ENCODE measurements at places on chromosomes 11 and 22.
A peak's percentile ranks its signal among the peaks of the same experiment; 100 is the strongest.

- no peak for DNase-seq
Measured at GRCh38 chr11:38182126-38182866, 1584.3 kb upstream of the RAG2 start.

DNA sequence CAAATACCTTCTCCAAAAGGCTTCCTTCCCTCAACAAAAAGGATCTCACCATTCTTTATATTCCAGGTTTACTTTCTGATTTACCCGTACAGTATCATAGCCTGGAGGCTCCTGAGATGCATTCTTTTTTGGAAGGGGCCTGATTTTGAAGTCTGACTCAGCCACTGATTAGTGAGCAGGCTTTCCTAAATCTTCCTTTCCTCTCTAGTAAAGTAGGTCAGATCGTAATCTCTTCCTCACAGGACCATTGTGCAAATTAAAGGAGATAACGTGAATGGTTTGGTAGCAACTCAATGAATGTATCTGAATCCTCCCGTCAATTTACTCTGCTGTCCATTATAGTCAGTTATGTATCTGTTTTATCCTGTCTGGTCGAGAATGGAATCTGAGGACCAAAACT is 227.7 kb upstream of the ANO5 start:
- no peak for DNase-seq

DNA sequence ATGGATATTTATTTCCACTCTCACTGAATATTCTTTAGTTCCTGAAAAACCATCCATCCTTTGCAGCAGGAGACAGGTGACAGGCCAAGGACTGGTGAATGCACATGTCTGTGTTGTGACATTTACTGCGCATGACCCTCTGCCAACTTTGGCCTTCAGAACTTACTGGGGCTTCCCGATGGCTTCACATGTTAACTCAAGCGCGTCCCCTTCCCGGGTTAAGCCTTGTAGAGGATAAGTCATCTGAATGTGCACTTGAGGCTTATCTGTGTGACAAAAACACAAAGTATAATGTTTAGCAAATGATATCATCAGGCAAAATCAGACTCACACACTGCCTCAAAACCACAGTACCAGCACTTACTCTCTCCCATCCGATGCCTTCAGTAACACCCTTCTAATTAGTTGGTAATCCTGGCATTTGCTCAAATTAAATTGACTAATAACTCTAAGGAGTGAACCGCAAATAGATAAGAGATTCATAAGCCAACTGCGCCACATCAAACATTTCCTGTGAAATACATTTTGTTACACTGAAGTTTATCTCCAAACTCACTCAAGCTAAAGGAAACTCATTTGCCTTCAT is 286.4 kb downstream of the CADM1 start:
- DNase-seq, result no peak

DNA sequence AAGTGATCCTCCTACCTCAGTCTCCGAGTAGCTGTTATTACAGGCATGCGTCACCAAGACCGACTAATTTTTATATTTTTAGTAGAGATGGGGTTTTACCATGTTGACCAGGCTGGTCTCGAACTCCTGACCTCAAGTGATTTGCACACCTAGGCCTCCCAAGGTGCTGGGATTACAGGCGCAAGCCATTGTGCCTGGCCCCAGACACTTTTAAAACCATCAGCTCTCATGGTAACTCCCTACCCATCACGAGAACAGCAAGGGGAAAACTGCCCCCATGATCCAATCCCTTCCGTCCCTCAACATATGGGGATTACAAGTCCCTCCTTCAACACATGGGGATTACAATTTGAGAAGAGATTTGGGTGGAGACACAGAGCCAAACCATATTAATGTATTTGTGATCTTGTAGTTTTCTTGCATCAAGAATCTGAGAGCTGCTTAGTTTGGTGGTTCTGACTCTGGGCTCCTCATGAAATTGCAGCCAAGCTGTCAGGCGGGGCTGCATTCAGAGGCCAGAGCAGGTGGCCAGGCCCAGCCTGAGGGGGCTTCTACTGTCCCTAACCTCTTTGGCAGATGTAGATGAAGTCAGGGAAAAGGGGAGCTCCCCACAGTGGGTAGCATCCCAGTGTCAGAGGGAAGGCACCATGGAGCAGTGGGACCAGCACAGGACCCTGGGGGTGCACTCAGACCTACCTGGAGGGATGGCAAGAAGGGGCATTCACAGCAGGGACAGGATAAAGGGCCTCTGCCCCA is 31.2 kb upstream of the PRAME start:
- no peak for DNase-seq

- no peak for DNase-seq
Measured at GRCh38 chr11:68077617-68078582, 39.1 kb downstream of the TCIRG1 start.

DNA sequence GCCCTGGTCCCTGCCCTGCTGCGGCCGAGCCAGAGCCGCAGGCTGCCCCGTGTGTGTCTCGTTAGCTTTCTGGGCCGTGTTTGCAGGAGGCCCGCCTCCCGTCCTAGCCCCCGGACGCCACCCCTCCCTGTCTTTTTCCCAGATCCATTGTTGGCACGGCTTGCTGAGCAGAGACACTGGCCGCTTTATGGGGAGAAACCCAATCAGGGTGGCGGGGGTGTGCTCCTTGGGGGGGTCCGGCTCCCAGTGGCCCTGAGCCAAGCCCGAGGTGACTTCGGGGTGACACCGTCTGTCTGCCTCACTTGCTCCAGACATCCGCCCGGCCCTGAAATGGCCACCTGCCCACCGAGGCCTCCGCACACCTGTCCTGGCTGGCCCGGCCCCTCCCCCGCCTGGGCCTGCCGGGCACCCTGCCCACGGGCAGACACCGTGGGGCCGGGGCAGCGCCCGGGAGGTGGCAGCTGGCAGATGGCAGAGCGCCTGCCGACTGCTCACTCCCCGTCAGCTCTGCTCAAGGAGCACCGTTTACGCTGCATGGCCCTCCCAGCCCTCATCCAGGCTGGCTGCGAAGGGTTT is 43.1 kb upstream of the PPARA start:
- no peak for DNase-seq

GRCh38 chr22:41366323-41367029 is 15.3 kb upstream of the TEF start:
- DNase-seq, result no peak

- peak; percentile 11 for DNase-seq
Measured at GRCh38 chr22:31637447-31637890, 24.5 kb downstream of the PISD start.

DNA sequence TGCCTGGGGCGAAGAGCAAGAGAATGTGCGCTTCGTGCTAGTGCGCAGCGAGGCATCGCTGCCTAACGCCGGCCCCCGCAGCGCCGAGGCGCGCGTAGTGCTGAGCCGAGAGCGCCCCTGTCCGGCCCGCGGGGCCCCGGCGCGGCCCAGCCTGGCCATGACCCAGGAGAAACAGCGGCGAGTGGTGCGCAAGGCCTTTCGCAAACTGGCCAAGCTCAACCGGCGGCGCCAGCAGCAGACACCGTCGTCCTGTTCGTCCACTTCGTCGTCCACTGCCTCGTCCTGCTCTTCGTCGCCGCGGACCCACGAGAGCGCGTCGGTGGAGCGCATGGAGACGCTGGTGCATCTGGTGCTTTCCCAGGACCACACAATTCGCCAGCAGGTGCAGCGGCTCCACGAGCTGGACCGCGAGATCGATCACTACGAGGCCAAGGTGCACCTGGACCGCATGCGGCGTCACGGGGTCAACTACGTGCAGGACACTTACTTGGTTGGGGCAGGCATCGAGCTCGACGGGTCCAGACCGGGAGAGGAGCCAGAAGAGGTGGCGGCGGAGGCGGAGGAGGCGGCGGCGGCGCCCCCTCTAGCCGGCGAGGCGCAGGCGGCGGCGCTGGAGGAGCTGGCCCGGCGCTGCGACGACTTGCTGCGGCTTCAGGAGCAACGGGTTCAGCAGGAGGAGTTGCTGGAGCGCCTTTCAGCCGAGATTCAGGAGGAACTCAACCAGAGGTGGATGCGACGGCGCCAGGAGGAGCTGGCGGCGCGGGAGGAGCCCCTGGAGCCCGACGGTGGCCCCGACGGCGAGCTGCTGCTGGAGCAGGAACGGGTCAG is 1.0 kb downstream of the RASSF10 start:
- DNase-seq, result peak; percentile 51

DNA sequence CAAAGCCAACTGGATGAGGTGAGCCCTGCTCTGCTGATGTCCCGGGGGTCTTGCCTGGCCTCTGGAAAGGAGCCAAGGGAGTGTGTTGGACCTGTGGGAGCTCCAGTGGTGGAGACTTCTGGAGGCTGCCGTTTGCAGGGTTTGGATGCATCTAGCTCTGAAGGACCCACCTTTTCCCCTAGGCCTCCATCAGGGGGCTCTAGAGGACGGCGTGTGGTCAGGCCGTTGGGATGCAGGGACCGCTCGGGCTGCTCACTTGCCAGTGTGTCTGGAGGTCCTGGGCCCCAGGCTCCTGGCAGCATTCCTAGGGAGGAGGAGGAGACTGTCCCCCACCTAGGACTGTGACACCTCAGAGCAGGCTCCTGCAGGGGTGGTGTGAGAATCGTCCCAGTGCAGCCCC is 58.3 kb downstream of the PRDM11 start:
- peak; percentile 60 for DNase-seq

DNA sequence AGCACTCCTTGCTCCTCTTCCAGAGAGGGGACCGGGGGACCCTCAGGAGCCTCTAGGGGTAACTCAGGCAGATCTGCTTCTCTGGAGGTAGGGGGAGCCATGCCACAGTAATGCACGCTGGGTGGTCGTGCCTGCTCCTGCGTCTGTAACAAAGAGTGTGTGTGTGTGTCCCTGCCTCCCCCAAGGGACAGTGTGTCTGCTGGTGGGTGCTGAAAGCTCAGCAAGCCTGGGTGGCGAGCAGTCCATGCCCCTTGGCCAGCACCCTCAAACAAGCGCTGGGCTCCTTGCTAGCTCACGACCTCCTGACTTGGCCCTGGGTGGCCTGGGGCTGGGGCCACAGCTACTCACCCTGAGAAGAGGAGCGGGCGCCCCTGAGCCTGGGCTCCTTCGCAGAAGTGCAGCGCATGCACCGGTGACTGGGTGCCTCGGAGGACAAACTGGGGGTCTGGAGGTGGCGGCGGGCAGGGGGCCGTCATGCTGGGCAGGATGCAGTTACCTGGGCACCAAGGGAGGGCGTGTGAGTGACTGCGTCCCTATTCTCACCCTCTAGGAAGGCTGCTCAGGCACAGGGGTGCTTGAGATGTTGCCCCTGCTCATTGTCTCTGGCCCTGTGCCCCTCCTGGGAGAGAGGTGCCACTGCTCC is 33.7 kb downstream of the GNB1L start:
- peak; percentile 60 for DNase-seq

GRCh38 chr11:69234740-69235710 is 58.9 kb upstream of the MYEOV start:
- no peak for DNase-seq

GRCh38 chr11:116225784-116226585 is 546.8 kb downstream of the BUD13 start:
- DNase-seq, result no peak

DNA sequence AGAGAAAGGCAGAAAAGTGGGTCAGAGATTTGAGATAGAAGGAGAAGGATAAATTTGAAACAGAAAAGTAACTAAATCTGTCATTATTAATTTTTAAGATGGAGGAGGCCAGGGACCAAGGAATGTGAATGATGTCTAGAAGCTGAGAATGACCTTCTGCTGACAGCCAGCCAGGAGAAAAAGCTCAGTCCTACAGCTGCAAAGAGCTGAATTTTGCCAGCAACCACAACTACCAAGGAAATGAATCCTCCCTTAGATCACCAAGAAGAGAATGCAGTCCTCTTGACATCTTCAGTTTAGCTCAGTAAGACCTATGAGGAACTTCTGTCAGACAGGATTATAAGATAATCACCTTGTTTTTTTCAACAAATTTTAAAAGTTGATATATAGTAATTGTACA is 538.2 kb downstream of the LRRC4C start:
- DNase-seq, result no peak

GRCh38 chr11:71089571-71089970 is 162.8 kb downstream of the SHANK2 start:
- no peak for DNase-seq

DNA sequence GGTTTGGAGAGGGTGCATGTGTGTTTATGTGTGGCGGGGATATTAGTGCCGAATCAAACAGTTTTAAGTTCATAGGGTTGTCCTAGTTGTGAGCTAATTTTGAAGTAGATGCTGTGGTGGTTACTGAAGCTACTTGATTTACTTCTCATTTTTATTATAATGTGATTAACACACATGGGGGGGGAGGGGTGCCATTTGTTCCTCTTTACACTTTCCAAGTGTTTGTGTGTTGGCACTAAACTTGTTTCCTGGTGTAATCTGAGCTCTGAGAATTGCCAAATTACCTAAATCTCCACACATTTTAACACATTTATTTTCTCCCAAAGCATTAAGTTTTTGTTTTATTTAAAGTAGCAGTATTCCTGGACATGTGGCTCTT is 60.1 kb downstream of the ZNRF3 start:
- no peak for DNase-seq

GRCh38 chr11:78806214-78807004 is 231.7 kb upstream of the NARS2 start:
- no peak for DNase-seq

- no peak for DNase-seq
Measured at GRCh38 chr11:16759857-16760508, 21.5 kb downstream of the C11orf58 start.

DNA sequence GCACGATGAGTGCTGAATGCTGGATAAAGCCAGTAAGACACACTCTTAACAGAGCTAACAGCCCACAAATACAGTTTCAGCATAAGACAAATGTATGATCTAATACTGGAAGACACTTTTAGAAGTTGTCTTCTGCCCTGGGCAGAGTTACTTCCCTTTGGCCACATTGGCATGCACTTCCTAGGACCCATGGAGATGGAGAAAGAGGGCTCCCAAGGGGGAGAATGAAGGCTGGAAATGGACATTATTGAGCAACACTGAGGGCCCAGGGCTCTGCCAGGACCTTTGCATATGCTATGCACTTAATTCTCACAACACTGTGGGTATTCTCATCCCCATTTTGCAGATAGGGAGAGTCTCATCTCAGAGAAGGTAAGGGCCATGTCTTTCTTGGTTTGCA is 123.1 kb downstream of the ADAMTS15 start:
- DNase-seq, result no peak

GRCh38 chr22:26236991-26237390 is 67.7 kb downstream of the SEZ6L start:
- no peak for DNase-seq

DNA sequence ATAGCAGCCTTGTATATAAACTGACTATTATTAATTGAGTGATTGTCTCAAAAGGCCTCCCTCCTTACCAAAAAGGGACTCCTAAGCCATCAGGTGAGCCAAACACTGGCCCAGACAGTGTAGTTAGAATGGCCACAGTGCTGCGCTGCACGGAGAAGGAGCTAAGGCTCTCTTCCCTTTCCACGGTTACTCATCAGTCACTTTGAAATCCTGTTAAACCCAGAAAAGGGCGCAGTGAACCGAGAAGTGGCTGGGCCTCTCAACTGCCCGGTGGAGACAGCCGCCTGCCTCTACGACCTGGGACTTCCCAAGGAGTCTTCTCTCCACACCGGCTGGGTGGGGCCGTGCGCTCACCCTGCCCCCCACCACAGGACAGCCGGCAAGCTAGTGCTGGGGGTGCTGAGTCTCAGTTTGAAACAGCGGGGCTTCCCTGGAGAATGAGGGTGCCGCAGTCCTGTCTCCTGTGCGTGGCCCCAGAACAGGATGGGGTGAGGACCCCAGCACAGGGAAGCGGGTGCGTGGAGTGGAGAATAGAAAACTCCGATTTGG is 1.3 kb downstream of the MYH9 start:
- no peak for DNase-seq
